ENCODE measurements at places on chromosomes 6 and 20.

- DNase-seq, result no peak
Observed at GRCh38 chr6:140677781-140678528, 1303.5 kb upstream of the CITED2 start.

GRCh38 chr6:1396952-1397868, 7.8 kb downstream of the FOXF2 start:
- peak; percentile 61 for DNase-seq

GRCh38 chr6:75084872-75085381, 120.9 kb downstream of the COL12A1 start:
- DNase-seq, result no peak

DNA sequence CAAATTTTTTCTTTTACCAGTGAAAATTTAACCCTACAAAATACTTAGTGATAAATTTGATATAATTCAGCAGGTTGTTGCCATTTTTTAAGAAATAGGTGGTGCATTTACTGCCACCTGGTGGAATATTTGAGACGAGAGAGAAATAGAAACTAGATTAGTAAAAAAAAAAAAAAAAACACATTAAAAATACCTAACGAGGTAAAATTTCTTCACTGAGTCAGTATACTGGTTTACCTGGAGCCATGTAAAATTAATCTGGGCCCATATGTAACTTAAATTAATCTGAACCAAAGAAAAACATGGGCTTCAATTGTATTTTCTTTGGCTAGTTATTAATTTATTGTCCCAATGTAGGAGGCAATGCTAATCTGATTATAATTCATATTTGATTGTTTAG, 520.8 kb downstream of the EPM2A start:
- no peak for DNase-seq

GRCh38 chr6:96022225-96022624, 6.5 kb downstream of the FUT9 start:
- DNase-seq, result no peak

DNA sequence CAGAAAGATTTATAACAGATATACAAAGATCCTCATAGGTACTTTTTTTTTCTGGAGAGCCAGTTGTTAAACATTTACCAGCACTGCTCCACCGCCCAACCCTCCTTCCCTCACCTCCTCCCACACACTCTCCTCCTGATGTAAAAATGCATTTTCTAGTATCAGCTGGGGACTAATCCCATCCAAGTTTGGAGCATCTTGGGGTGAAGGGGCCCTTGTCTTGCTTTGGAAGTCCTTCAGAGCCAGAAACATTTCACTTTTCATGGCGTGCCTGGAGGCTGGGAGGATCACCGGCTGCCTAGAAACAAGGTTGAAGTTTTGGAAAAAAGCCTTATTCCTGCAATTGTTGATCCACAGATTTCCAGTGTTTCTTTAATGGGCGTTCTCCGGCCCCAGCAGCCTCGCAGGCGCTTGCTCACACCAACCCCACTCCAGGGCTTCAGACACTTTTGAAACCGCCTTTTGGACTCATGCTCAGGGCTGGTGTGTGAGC, 165.1 kb upstream of the AFDN start:
- no peak for DNase-seq

GRCh38 chr6:20960067-20960466, 425.8 kb downstream of the CDKAL1 start:
- no peak for DNase-seq

- no peak for DNase-seq
Observed at GRCh38 chr20:58010186-58010585, 218.3 kb downstream of the ANKRD60 start.

DNA sequence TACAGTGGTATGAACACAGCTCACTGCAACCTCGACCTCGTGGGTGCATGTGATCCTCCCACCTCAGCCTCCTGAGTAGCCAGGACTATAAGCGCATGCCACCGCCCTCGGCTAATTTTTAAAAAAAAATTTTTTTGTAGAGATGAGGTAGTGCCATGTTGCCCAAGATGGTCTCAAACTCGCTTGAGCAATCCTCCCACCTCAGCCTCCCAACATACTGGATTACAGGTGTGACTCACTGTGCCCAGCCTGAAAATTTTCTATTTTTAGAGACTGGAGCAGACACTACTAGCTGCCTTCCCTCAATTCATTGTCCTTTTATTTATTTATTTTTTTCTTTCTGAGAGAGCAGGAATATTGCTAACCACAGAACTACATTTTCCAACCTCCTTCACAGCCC, 20.3 kb upstream of the GTF3C6 start:
- DNase-seq, result no peak

GRCh38 chr20:53226826-53227225, 254.7 kb downstream of the TSHZ2 start:
- no peak for DNase-seq

DNA sequence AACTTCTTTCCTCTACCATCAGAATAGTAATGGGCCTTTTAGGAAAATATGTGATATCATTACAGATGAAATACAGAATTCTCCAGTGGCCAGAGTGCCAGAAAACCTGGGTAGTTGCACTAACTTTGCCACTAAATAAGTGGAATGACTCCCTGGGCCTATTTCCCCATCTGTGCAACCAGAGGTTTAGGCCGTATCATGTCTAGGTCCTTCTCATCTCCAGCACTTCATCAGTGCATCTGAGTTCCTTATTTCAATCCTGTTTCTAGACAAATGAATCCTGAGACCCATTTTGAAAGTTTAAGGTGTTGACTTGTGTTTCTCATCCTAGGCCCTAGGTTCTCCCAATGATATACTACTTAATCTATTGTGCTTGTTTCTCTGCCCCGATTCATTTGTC, 236.2 kb downstream of the CD83 start:
- no peak for DNase-seq

GRCh38 chr6:111985202-111985731, 68.6 kb upstream of the CCN6 start:
- peak; percentile 30 for DNase-seq

- no peak for DNase-seq
Observed at GRCh38 chr6:37101991-37102298, 68.0 kb upstream of the PIM1 start.

DNA sequence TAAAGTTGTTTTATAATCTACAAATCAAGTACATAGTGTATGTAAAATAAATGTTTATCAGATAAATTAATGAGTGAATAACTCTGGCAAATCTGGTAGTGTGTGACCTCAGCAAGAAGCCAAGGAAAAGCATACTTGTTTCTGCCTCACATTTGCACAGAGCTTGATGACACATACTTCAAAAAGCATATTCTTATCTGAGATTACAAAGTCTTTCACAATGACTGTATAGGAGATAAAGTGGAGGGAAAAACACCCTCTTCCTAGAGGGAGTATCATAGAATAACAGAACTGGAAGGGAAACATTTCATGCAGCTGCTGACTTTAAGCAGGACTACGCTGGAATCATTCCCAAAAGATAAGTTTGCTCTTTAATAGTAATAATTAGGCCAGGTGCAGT, 28.1 kb upstream of the AKAP7 start:
- no peak for DNase-seq

- DNase-seq, result no peak
Observed at GRCh38 chr6:86937219-86938079, at the start of gene HTR1E. HTR1E (plus strand) TSS chr6:86937528; CDS start chr6:87015335, 77,807 bp downstream.

GRCh38 chr6:168619560-168620314, 178.8 kb downstream of the SMOC2 start:
- DNase-seq, result no peak

GRCh38 chr20:13878566-13878965, 93.7 kb downstream of the NDUFAF5 start:
- no peak for DNase-seq

DNA sequence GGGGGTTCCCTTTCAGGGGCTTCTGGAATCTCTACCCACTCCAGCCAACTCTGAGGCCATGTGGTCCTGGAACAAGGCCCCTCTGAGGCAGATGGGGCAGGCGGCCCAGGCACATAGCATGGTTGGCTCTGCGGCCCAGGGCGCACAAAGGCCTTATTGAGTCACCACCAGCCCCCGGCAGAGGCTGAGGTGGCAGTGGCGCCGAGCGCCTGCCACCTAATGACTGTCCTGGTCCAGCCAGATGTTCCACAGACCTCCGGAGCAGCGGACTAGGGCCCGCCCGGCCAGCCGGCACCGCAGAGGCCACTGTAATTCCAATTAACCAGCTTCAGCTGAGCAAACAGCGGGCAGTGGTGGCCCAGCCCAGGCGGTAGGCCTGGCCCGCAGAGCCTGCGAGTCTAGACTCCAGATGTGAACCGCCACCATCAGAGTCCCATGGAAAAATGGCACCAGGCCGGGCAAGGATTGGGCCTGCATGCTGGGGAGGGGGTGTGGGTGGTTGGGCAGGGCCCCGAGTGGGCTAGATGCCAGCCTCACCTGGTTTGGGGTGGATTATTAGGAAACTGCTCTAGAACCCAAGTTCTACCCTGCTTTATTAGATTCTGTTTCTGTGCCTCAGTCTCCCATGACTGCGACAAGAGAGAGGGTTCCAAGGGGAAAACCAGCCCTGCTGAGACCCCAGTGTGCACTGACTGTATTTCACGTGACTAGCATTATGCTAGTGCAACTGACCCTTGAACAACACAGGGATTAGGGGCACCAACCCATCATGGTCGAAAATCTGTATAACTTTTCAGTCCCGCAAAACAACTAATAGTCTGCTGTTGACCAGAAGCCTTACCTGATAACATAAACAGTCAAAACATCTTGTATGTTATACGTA, 34.1 kb upstream of the ID1 start:
- no peak for DNase-seq

- DNase-seq, result no peak
Observed at GRCh38 chr6:158066136-158066781, 84.6 kb downstream of the SYNJ2 start.

- no peak for DNase-seq
Observed at GRCh38 chr20:52896348-52896747, 75.8 kb upstream of the TSHZ2 start.

- no peak for DNase-seq
Observed at GRCh38 chr6:112321941-112322424, 25.1 kb upstream of the RFPL4B start.

- no peak for DNase-seq
Observed at GRCh38 chr20:61049684-61050083, 202.4 kb upstream of the CDH4 start.

GRCh38 chr6:10453596-10453995, 38.7 kb upstream of the TFAP2A start:
- no peak for DNase-seq

GRCh38 chr20:39019805-39020325, 57.7 kb downstream of the DHX35 start:
- no peak for DNase-seq

- DNase-seq, result peak; percentile 66
Observed at GRCh38 chr20:56440346-56441007, 27.9 kb upstream of the RTF2 start.

DNA sequence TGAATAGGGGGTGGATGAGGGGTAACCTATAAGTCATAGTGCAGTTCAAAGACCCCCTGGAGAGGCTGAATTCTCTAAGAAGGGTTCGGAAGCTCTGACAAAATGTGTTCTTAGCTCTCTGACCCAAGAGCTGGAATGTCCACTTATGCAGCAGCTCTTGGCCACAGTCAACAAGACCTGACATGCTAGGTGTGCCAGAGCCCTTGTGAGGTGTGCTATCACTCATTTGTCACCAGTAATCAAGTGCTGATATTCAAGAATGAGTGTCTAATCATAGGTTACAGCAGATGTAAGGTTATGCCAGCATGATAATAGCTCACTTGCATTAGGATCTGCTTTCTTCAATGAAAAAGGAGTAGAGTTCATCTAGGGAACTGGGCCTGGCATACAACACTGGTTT, 28.1 kb downstream of the TOMM6 start:
- DNase-seq, result no peak

DNA sequence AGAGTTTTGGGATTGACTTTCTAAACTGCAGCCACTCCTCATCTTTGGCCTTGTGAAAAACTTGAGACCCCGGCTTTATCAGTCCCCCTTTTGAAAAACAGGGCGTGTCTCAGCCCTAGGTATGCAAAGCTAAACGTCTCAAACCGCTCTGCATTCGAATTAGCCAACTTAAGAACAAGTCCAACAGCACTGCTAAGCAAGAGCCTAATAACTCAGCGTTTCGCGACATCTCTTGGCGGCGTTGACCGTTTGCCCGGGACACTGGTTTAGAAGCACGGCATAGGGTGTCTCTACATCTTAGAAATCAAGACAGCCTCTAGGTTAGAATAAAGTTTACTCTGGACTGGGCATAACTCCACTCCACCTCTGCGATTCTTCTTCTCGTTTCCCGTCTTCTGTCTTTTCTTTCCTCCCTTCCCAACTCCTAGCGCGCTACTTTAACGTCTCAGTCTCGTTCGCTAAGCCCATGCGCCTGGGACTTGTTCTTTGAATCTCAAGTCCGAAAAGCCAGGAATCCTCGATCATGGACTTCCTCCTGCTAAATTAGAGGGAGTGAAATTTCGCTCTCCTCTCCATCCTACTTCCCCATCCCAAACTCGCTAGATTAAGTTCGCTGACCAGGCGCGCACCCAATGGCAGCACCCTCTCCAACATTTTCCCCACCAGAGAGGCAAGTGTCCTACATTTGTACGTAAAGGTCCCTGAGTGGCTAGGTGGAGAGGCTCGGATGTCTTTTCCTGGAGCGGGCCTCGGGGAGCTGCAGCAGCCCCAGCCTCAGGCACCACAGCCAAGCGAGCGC, 10.5 kb upstream of the TFAP2A start:
- no peak for DNase-seq

- DNase-seq, result no peak
Observed at GRCh38 chr20:34337982-34338726, 24.9 kb upstream of the ITCH start.

DNA sequence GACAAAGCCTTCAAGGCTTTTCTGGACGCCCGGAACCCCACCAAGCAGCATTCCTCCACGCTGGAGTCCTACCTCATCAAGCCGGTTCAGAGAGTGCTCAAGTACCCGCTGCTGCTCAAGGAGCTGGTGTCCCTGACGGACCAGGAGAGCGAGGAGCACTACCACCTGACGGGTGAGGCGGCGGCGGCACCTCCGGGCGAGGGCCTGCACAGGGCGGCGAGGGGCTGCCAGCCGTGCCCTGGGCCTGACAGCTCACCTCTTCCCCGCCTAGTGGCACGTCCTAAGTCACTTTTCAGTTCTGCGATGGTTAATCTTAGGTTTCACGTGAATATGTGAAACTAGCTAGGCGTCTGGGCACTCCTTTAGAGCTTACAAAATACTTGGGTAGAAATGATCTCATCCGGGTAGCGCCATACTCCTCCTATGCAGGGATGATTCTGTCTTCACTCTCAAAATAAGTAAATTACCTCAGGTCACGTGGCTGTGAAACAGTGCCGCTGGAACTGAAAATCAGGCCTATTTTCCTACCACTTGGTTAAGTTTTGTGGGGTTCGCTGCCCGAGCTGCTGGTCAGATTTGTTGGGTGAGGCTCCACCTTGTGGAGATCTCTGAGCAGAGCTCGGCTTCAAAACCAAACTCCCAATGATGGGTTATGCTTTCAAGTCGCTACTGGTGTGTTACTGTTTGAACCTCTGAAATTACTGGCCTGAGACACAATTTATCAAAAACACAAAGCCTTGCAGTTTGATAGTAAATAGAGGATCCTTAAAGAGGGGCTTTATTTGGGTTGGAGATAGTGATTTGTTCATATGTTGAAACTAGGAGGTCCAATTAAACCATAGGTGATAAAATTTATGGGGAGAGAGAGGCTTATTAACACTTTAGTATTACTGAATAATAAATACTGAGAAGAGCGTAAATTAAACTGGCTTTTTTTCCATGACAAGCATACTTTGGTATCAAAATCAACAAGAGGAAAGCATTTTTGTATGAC, 15.5 kb upstream of the CLDN20 start:
- DNase-seq, result no peak

GRCh38 chr6:91031581-91031980, 444.7 kb upstream of the MAP3K7 start:
- DNase-seq, result no peak
